Tibial artery (tissue), 4 donors: ENCODE measurements at places on chromosomes 12 and 14.

DNA sequence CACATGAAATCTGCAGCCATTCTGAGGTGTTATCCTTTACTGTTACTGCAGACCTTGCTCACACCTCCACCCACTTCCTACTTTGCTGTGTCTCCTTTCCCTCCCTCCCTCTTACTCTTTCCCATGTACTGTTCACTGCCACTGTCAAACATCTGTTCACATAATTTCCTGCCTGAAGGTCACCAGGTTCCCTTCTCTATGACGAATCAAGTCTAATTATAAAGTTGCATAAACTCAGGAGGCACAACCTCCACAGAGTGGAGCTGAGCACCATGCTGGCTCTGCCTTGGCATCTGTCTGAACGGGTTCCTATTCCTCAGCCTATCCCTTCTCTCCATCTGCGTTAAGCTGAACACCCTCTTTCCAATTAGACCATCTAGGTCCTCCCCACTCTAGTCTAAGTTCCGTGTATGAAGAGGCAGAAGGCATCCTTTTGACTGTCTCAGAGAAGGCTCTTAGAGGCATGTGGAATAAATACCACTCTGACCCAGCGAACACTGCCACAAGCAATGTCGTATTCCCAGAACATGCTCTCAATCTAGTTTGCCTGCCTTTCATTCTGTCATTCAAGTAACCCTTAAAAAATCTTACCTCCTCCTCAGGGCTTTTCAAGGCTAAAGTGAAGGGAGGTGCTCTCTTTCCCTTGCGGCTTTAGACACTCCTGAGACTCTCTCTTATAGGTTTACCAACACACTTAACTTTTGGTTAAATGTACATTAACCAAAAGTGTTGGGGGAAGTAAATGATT, 48.7 kb downstream of the ACADS start:
- H3K4me3 ChIP-seq: no peak overlapping the region
- peaks cover 19% of the 10 kb centered on the region for H3K36me3 ChIP-seq
- H3K4me1 ChIP-seq: no peaks in the 10 kb centered on the region
- no peak for DNase-seq

DNA sequence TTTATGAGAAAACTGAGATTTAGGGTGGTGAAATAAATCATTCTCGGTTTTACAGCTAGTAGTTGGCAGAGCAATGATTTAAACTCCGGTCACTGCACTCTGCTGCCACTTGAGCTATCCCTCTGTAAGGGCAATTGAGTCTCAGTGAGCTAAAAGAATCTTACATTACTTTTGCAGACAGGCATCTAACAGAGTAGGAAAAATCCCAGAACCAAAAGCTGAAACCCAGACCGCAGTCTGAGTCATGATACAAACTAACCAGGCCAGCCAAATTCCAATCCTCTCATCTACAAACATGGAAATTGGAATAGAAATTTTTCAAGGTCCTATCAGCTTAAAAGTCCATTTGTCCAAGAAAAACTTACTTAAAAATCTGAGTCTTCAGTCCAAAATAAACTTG, 73.7 kb downstream of the ANKS1B start:
- H3K4me3 ChIP-seq: peak overlapping the region; percentile 46
- H3K36me3 ChIP-seq: no peaks in the 10 kb centered on the region
- DNase-seq: peak; percentile 23

DNA sequence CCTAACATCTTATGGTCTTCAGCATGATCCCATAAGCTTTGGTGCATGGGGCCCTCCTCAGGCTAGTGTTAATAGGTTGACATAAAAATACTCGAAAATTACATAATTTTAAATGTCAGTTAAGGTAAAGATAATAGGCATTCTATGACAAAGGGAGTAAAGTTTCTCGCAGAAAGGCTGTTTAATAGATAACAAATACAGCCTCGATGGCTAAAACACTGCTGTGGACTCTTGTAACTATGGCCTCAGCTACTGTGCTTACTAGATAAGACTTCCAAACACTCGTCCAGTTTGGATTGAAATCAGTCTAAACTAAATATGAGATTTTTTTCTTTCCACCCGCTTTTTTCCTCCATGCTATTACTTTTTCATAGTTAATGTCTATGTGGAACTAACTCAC, 23.2 kb upstream of the MGST1 start:
- no peak overlapping the region for H3K27ac ChIP-seq
- no peaks in the 10 kb centered on the region for H3K27me3 ChIP-seq
- no peak overlapping the region for H3K4me3 ChIP-seq
- H3K36me3 ChIP-seq: no peaks in the 10 kb centered on the region

GRCh38 chr14:61750708-61751474, 11.3 kb upstream of the SNAPC1 start:
- no peaks in the 10 kb centered on the region for H3K27me3 ChIP-seq
- DNase-seq: peak; percentile 96
- peak overlapping the region; percentile 71 for H3K4me3 ChIP-seq
- H3K36me3 ChIP-seq: peaks cover 1% of the 10 kb centered on the region

- DNase-seq: no peak
- H3K4me1 ChIP-seq: no peaks in the 10 kb centered on the region
- H3K27me3 ChIP-seq: no peaks in the 10 kb centered on the region
- no peak overlapping the region for H3K27ac ChIP-seq
- H3K36me3 ChIP-seq: no peaks in the 10 kb centered on the region
Observed at GRCh38 chr12:89390802-89391673, 38.7 kb upstream of the DUSP6 start.

- H3K4me1 ChIP-seq: no peaks in the 10 kb centered on the region
- no peaks in the 10 kb centered on the region for H3K36me3 ChIP-seq
- DNase-seq: no peak
Observed at GRCh38 chr14:101593411-101594238, 32.3 kb downstream of the DIO3 start.
